Amygdala (tissue), 56 donors: ENCODE measurements at places on chromosomes 13 and 19.

GRCh38 chr19:34974646-34975045, 10.6 kb upstream of the ZNF792 start:
- DNase-seq: no peak

- DNase-seq: no peak
These were observed 10.7 kb downstream of the LILRA5 start for GRCh38 chr19:54302257-54302656.

DNA sequence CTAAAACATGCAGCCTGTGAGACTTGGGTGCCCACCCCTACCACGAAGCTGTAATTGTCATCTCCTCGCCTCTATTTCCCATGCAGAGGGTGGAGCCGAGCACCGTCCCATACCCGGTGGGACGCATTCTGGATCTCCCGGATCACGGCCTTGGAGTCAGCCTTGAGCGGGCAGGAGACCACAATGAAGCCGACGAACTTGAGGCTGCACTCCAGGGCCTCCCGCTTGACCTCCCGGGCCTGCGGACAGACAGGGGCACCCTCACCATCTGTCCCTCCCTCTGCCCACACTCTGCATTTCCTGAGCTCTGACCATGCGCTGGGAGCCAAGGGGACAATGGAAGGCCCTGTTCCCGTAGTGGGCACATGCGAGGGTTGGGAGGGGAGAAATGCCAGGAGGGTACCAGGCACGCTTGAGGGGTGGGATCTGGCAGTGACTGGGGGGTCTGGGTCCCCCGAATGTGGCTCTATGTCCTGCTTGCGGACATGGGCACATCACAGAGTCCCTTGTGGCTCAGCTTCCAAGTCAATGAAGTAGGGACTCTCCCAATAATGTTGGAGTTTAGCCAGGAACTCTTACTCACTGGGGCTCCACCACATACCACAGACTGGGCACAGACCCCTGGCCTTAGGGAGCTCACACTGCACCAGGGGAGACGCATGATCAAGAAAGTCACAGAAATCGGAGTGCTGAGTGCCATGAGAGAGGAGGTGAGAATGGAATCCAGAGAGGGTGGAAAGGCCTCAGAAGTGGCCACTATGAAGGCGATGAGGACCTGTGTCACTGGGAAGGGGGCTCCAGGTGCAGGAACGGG, 9.2 kb upstream of the GMIP start:
- DNase-seq: no peak

DNA sequence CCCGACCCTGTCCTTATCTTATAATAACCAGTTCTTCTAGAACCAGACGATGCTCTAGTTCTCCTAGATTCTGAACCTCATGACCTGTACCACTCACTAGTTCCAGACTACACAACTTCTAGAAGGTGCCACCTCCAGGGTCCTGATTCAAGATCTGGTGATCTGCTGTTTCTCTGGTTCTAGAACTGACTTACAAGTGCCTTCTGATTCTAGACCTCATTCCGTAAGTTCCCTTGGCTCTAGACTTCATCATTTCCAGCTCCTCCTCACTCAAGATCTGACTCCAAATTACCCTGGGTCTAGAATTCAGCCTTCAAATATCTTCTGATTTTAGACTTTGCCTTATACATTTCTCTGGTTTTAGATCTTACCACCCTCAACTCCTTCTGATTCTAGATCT, 5.0 kb upstream of the PPP5C start:
- no peak for DNase-seq

- no peak for DNase-seq
These were observed 120.1 kb upstream of the GPR12 start for GRCh38 chr13:26880735-26881134.

DNA sequence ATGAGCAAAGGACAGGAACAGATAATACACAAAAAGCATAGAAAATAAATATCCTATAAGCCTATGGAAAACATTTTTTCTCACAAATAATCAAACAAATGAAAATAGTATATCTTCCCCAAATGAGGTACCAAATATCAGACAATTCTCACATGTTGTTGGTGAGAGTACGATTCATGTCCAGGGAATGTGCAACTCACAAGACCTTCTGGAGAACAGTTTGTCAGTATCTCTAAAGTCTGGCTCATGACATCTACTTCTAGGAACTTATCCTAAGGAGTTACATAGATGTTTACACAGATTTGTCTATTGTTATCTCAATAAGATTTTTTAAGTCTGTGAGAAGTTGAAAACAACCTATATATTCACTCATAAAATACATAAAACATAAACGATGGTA, 80.3 kb upstream of the ARHGEF7 start:
- DNase-seq: no peak

GRCh38 chr13:113793718-113794085, 34.7 kb downstream of the TMEM255B start:
- no peak for DNase-seq

DNA sequence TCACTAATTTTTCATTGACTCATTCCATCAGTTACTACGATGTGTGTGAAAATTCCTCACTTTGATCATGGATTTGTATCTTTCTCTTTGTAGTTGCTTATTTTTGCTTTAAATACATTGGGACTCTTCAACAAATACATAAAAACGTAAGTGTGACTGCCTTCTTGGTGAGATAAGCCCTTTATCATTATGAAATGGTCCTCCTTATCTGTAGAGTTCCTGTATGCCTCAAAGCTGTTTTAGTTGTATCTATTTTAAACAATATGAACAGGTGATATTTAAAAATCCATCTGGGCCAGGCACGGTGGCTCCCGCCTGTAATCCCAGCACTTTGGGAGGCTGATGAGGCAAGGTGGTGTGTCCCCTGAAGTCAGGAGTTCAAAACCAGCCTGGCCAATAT, 11.3 kb downstream of the DCUN1D2 start:
- no peak for DNase-seq

GRCh38 chr19:50479761-50480251, 3.2 kb upstream of the GARIN5A start:
- no peak for DNase-seq

GRCh38 chr19:46201454-46202310, 27.9 kb upstream of the IGFL1 start:
- DNase-seq: peak; percentile 11

DNA sequence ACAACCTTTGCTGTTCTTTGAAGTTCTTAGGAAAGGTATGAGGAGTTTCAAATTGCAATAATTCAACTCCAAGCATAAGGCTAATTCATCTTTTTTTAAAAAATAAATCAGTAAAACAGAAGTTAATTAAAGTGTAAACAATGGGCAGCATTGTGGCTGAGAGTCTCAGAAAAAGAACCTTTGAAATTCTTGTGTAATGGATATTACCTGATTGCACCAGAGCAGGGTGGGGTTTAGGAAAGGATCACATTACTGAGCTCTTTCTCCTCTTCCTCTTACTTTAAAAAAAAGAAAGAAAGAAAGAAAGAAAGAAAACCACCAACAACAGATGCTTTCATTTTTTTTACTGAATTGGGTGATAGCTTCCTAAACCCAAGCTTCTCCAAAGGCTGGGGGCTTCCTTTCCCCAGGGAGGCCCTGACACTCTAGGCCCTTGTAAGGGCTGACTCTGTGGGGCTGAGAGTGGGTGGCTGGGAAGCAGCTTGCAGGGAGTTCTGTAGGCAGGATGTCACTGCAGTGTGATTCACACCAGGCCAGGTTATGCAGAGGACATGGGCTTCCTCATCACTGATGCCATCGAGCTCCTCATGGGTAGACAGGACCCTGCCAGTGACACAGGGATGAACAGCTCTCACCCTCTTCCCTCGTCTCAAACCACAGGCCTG, 564.5 kb downstream of the FGF9 start:
- no peak for DNase-seq

GRCh38 chr19:45348367-45349125, 8.0 kb downstream of the KLC3 start:
- DNase-seq: no peak

DNA sequence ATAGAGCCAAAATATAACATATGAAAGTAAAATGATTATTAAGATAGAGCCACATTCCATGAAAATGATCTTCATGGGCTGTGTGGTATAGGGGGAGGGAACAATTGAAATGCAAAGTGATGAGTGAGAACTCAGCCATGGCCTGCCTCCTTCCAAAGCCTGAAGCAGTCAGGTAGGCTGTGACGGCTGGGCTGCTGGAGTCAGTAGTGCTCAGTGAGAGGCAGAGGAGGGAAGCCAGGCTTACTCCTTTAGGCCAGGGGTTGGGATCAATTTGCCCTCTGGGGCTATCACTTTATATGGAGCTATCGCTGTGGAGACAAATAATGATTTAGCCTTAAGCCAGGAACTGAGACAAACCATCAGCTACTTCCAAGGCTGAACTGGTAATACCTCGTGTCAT, 654.9 kb downstream of the FGF9 start:
- no peak for DNase-seq

- DNase-seq: no peak
These were observed 64.4 kb downstream of the POSTN start for GRCh38 chr13:37534181-37534580.

DNA sequence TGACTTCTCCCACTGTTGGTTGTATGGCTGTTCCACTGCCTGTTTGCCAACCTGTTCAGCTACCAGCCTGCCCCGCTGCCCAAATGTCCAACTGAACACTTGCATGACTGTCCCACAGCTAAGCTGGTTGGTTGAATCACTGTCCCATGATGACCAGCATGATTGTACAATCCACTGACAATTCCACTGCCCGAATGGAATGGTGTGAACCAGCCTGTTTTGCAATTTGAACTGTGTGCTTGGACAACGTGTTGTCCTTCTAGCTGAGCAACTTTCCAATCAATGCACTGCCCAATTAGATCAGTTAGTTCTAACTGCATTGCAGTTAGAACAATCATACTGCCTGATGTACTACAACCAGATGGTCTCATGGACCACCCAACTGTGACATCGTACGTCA, 8.7 kb downstream of the ADAMTS10 start:
- DNase-seq: no peak

- no peak for DNase-seq
These were observed 784.4 kb downstream of the DACH1 start for GRCh38 chr13:71082631-71083030.

- no peak for DNase-seq
These were observed 18.8 kb downstream of the SMG9 start for GRCh38 chr19:43735957-43736356.

DNA sequence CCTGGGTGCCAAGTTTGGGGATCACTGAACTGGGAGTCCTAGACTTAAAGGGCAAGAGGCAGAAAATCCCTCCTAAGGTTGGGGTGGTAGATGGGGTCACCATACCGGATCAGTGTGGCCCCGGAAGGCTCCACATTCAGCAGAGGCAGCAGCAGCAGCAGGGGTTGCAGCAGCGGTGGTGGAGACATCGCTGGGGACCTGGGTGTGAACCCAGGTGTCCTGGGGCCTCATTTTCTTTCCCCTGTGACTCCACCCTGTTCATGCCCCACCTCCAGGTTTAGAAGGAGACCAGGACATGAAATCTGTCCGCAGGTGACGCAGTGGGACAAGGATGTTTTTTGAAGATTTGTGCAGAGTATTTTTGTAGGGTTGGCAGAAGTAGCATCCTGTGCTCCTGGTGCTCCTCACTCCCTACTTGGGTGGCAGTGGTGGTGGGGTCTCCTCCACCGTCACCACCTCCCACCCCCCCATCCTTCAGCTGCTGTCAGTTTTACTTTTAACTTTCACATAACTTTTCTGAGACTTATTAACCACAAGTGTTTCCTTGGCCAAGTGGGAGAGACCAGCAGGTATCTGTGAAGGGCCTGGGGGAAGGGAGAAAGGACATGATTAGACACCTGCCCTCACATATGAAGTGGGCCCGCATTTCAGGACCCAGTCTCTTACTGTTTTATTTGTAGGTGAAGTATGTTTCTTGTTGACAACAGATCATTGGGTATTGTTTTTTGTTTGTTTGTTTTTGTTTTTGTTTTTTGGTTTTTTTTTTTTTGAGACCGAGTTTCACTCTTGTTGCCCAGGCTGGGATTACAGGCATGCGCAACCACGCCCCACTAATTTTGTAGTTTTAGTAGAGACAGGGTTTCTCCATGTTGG, at the start of gene NAPSA:
TSS of gene NAPSA (minus strand) at position 206 of the 873 bp plus-strand sequence. CDS start at position 188, 18 bp downstream.
- DNase-seq: no peak

DNA sequence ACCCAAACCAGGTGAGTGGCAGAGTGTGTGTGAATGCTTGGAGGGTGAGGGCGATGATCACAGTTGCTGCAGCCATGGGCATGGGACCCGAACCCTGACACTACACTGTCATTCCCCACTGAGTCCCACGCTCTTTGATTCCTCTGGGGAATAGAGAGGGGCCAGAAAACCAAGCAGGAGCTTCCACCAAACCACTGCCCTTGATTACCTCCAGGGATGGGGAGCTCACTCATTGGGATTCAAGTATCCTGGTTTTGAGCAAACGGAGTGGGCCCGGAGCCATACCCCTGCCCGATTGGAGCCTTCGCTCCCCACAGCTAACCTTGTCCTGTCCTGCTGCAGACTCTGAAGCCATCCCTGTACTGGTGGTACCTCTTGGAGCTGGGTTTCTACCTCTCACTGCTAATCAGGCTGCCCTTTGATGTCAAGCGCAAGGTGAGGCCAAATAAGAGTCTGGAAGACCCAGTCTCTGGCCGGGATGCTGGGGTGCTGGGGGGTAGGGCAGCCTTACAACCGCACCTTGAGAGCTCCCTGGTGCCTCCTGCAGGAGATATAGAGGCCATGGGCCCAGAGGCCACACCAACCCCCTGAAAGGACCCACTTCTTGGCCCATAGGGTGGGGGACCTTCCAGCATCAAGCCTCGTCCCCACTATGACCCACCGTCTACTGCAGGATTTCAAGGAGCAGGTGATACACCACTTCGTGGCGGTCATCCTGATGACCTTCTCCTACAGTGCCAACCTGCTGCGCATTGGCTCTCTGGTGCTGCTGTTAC, 47.3 kb downstream of the CERS4 start:
- no peak for DNase-seq

- DNase-seq: no peak
These were observed 131.5 kb downstream of the RGCC start for GRCh38 chr13:41588899-41589298.

DNA sequence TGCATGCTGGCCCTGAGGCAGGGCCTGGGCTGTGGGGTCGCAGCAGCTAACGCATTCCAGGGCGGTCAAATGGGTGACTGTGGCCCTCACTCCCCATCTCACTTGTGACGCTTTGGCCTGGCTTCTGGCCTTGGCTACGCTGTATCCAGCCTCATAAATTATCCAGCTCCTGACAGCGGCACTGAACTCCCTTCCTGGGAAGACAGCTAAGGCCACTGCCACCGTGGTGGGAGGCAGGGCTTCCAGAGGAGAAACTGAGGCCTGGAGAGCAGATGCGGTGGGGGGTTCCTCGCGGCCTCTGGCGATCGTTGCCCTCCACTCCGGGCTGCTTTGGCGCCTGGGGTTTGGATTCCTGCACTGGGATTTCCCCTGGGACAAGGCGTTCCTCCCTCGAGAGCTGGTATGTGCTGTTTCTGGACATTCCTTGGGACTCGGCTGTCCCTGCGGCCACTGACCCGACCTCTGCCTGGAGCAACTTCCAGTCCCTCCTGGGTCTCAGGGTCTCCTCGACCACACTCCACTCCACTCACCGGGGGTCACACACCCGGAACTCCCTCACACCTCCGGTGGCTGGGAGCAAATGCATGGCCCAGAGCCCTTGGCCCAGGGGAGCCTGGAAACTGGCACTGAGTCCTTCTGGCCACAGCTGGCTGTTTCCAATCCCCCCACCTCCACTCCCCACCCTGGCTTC, 3.4 kb downstream of the TBXA2R start:
- no peak for DNase-seq
